Sigmoid colon (tissue), 7 donors: ENCODE measurements at places on chromosomes 2 and 18. TPM values are rescaled to one million over a fixed set of nuclear protein-coding genes. Genes with fewer than 3 reads are reported as not detected.

DNA sequence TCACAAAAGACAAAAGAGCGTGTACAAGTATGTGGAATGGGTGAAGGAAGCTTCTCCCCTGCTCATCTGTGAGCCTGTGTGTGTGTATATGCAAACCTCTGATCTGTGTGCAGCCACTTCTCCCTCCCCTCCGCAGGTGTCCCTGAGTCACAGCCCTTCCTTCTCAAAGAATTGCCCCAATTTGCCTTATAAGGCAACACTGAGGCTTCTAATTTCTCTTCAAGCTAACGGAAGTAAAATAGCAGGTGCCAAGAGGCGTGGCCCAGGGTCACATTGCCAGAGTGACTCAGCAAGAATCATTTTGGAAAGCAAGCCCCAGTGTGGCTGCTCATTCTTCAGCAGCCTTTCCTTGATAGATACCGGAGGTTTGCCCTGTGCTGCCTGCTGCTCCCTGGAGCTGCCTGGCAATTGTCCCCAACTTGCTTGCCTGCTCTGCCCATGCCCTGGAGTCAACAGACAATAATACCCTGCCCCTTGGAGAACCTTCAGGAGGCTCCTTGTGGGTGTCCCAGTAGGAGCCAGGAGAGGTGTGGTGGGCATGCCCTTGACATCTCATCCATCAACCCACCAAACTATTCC, 37.3 kb upstream of the BMP10 start:
- no peak overlapping the region for H3K4me3 ChIP-seq
- no peak overlapping the region for H3K27ac ChIP-seq
- H3K27me3 ChIP-seq, result no peaks in the 10 kb centered on the region
- no peaks in the 10 kb centered on the region for H3K36me3 ChIP-seq
- H3K4me1 ChIP-seq, result peaks cover 12% of the 10 kb centered on the region
- DNase-seq, result peak; percentile 81

Gene CFAP65
- not detected for total RNA-seq

Gene FER1L5
- total RNA-seq, result not detected

Gene ANKRD29
- total RNA-seq, result 31.0 TPM

Gene ABHD1
- total RNA-seq, result not detected

DNA sequence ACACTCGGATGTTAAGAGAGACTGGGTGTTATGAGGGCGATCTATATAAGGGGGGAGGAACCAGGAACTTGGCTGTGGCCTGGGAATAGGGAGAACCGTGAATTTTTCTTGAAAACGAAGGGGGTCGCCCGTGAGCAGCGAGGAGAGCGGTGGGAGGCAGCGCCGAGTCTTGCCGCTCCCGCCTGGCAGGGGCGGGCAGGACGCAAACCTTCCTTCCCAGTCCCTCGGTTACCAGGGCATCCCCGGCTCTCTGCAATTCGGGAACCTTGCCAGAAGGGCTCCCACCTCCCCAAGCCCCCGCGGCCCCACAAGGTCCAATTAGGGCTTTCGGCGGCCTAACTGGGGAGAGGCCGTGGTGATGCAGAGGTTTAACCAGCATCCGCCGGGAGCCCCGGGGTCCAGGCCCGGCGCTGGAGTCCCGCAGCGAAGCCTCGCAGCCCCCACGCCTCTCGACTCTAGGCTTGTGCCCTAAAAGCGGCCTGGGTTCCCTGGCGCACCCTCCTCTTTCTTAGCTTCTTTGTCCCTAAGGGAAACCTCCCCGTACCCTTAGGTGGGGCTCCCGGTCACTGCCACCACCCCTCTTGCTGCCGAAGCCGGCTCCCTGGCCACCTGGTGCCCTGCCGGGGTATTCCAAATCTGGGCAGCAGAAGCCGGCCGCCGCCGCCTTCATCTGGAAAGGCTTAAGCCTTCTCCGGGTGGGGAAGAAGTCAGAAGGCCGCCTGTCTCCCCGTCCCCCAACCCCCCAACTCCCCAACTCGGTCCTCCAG, 680 bp upstream of the FHOD3 start:
- peaks cover 26% of the 10 kb centered on the region for H3K4me1 ChIP-seq
- peaks cover 4% of the 10 kb centered on the region for H3K27me3 ChIP-seq
- peak overlapping the region; percentile 43 for H3K27ac ChIP-seq
- H3K4me3 ChIP-seq, result peak overlapping the region; percentile 89

Gene FBLN7
- total RNA-seq, result 1.7 TPM

- no peak overlapping the region for H3K4me3 ChIP-seq
- no peaks in the 10 kb centered on the region for H3K27me3 ChIP-seq
- no peaks in the 10 kb centered on the region for H3K4me1 ChIP-seq
- H3K36me3 ChIP-seq, result no peaks in the 10 kb centered on the region
- peak; percentile 81 for DNase-seq
These were observed 590.8 kb upstream of the ID2 start for GRCh38 chr2:8090748-8091700.
